ENCODE measurements at places on chromosomes 7 and 10. TPM values are rescaled to one million over a fixed set of nuclear protein-coding genes. Genes with fewer than 3 reads are reported as not detected.

GRCh38 chr10:99533496-99534449 lies 1.0 kb downstream of the NKX2-3 start:
- no peak for DNase-seq
- H3K4me1 ChIP-seq: peaks cover 8% of the 10 kb centered on the region
- no peaks in the 10 kb centered on the region for H3K36me3 ChIP-seq
- no peak overlapping the region for H3K4me3 ChIP-seq

- H3K27ac ChIP-seq: peak overlapping the region; percentile 15
- no peak overlapping the region for H3K4me3 ChIP-seq
- H3K4me1 ChIP-seq: no peaks in the 10 kb centered on the region
- no peak for DNase-seq
Observed at GRCh38 chr7:117673367-117673766, 193.5 kb downstream of the CFTR start.

DNA sequence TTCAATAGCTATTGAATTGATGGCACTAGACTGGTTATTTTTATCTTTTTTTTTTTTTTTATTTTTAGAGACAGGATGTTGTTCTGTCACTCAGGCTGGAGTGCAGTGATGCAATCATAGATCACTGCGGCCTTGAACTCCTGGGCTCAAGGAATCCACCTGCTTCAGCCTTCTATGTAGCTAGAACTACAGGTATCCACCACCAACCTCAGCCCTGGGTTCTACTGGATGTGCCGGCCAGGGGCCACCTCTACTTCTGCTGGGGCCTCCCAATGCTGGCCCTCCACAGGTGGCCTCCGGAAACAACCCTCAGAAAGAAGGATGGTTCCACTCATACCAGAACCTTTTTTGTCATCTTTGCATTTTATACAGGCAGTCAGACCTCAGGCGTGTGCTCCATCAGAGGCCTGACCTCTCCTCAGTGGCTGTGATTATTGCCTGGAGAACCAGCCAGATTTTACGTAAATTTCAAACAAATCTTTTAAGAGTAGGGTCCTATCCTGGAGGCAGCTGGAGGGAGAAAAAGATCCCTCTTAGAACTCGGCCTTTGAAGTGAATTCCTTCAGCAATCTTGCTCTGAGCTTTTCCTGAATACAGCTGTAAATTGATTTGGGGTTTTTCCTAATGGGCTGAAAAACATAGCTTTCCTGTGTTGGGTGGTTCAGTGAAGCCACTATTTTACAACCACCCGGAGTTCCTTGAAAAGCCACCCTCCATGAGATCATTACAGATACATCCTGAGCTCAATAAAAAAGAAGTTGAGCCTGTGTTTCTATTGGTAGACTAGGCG lies 110.0 kb downstream of the SPAG6 start:
- no peak for DNase-seq
- H3K27me3 ChIP-seq: no peaks in the 10 kb centered on the region
- no peak overlapping the region for H3K27ac ChIP-seq

GRCh38 chr7:39735903-39736302 lies 112.5 kb downstream of the RALA start:
- no peak overlapping the region for H3K4me3 ChIP-seq
- no peaks in the 10 kb centered on the region for H3K36me3 ChIP-seq
- no peak for DNase-seq
- peaks cover 8% of the 10 kb centered on the region for H3K4me1 ChIP-seq
- H3K27ac ChIP-seq: no peak overlapping the region

GRCh38 chr7:33550363-33550762 lies 355.0 kb upstream of the BMPER start:
- H3K27me3 ChIP-seq: no peaks in the 10 kb centered on the region
- no peak for DNase-seq
- H3K4me1 ChIP-seq: no peaks in the 10 kb centered on the region
- no peaks in the 10 kb centered on the region for H3K36me3 ChIP-seq
- H3K4me3 ChIP-seq: no peak overlapping the region
- H3K27ac ChIP-seq: no peak overlapping the region

DNA sequence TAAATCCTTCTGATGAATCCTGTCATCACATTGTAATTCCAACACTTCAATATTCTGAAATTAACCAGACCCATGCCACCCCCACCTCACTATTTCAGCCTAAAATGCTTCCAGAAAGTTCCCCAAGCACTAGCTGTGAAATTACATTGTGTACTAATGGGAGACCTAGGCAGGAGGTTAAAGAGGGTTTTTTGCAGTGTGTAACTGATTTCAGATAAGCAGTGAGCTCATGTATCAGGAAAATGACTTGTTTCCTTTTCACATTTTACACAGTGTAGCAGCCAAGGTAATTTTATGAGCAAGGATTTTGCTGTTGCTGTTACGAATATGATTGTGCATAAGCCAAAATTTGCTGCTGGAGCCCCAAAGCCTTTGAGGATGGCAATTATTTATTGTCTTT lies 129.0 kb downstream of the INHBA start:
- H3K4me1 ChIP-seq: no peaks in the 10 kb centered on the region
- DNase-seq: no peak
- no peaks in the 10 kb centered on the region for H3K27me3 ChIP-seq
- no peaks in the 10 kb centered on the region for H3K36me3 ChIP-seq
- H3K27ac ChIP-seq: no peak overlapping the region

- H3K27me3 ChIP-seq: no peaks in the 10 kb centered on the region
- DNase-seq: no peak
- H3K36me3 ChIP-seq: no peaks in the 10 kb centered on the region
- peaks cover 3% of the 10 kb centered on the region for H3K4me1 ChIP-seq
- no peak overlapping the region for H3K27ac ChIP-seq
Observed at GRCh38 chr7:2717293-2718261, 29.6 kb downstream of the AMZ1 start.

DNA sequence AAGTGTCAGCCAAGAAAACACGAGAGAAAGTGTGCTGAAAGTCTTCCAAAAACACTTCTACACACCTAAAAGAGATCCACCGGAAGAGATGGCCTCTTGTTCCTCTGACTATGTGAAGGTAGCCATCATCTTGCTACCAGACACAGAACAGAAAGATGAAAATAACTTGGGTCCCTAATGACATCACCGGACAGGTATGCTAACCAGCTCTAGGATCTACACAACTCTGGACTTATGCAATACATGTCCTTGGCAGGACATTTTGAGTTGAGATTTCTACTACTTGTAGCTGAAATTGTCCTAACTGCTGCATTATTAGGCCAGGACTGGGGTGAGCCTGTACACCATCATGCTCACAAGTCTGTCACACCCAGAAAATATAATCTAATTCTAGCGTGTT lies 358.7 kb downstream of the ELMO1 start:
- no peaks in the 10 kb centered on the region for H3K36me3 ChIP-seq
- H3K27me3 ChIP-seq: no peaks in the 10 kb centered on the region
- H3K27ac ChIP-seq: no peak overlapping the region
- no peak overlapping the region for H3K4me3 ChIP-seq

DNA sequence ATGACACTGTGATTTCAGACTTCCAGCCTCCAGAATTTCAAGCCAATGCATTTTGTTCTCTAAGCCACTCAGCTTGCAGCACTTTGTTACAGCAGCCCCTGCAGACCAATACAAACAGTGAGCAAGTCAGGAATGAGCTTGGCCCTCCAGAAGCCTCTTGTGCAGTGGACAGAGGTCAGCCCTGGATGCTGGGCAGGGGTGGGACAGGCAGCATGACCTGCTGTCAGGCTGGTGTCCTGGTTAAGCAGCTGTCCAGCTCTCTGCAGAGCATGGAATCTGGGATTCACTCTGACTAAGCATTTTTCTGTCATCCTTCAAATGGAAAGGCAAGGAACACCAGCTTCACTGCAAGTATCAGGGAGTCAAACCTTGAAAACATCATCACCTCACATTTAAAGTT lies 85.5 kb upstream of the GDF10 start:
- DNase-seq: no peak
- H3K27me3 ChIP-seq: no peaks in the 10 kb centered on the region
- H3K36me3 ChIP-seq: no peaks in the 10 kb centered on the region

Gene SFXN2
- total RNA-seq: 3.8 TPM

Gene SRRM3
- total RNA-seq: 7.9 TPM

Gene SNCG
- total RNA-seq: 255 TPM
